ENCODE measurements at places on chromosomes 3 and 15.

DNA sequence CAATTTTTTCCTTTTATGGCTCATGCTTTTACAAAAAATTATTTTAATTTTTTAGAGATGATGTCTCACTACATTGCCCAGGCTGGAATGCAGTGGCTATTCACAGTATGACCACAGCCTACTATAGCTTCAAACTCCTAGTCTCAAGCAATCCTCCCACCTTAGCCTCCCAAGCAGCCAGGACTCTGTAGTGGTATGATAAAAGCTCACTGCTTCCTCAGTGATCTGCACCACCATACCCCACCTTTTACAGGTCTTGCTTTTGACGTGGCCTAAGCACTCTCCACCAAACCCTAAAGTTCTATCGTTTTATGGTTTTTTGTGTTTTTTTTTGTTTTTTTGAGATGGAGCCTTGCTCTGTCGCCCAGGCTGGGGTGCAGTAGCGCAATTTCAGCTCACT, 14.0 kb upstream of the TMF1 start:
- DNase-seq = no peak

- DNase-seq = peak; percentile 71
Observed at GRCh38 chr3:39447637-39448483, 19.6 kb upstream of the MOBP start.

GRCh38 chr3:174822320-174822719, 36.8 kb upstream of the NAALADL2 start:
- no peak for DNase-seq

- no peak for DNase-seq
Observed at GRCh38 chr3:127746400-127747057, 73.8 kb downstream of the ABTB1 start.

GRCh38 chr3:21392526-21392925, 358.5 kb downstream of the ZNF385D start:
- no peak for DNase-seq

DNA sequence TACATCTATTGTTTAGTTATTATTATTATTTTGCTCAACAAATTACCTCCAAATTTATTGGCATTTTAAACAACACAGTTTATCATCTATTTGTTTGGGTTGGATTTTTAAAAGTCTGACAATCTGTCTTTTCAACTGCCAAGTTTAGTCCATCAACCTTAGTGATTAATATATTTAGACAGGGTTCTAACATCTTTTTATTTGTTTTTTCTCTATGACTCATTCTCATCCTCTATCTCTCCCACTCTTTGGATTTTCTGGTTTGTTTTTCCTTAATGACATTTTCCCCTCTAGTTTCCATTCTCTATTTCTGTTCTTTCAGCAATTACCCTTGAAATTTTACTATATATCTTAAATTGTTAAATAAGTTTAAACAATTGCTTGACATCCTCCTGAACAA, 41.9 kb downstream of the EMC4 start:
- DNase-seq = no peak

- DNase-seq = peak; percentile 17
Observed at GRCh38 chr15:69037482-69037881, 23.0 kb downstream of the NOX5 start.

GRCh38 chr3:42517117-42517516, 14.7 kb downstream of the VIPR1 start:
- no peak for DNase-seq

DNA sequence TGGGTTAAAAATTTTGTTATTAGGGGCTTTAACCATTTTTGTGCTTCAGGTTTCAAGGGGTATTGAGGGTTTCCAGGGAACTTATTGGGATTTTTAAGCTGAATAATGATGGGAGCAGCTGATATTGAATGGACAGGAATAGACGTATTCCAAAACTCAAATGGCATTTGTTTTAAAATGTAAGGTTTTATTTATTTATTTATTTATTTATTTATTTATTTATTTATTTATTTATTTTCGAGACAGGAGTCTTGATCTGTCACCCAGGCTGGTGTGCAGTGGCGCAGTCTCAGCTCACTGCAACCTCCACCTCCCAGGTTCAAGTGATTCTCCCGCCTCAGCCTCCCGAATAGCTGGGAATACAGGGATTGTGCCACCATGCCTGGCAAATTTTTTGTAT, 22.2 kb upstream of the SENP7 start:
- no peak for DNase-seq

DNA sequence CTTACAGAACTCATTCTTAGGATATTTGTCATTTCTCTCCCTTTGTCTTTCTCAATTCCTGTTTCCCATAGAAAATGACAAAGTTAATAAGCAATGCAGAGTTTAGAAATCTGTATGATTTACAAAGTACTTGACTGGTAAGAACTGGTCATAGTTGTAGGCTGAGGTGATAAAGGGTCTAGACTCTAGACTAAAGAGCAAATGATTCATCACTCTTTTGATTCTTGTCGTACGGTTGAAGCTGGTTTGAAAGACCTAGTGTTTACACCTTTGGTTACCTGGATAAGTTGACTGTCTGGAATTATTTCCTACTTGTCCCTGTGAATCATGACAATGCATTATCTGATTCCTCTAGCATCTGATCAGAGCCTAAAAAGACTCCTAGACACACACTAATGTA, 58.9 kb upstream of the TP63 start:
- no peak for DNase-seq

DNA sequence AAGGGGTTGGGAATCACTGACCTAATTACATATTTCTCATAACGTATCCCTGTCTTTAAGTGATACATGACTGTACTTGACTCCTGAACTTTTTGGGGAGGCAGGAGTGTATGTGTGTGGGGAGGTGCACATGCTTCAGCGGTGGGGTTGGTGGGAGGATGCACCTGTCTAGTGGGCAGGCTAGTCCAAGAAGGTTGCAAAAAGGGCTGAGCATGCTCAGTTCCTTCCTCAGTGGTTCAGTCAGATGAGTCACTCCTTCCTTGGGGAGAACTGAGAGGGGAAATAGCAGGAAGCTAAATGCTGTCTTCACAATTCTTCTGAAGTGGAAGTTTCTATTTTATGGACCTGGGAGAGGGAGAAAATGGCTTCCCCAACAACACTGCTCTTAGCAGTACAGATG, 24.6 kb upstream of the AP4E1 start:
- no peak for DNase-seq

DNA sequence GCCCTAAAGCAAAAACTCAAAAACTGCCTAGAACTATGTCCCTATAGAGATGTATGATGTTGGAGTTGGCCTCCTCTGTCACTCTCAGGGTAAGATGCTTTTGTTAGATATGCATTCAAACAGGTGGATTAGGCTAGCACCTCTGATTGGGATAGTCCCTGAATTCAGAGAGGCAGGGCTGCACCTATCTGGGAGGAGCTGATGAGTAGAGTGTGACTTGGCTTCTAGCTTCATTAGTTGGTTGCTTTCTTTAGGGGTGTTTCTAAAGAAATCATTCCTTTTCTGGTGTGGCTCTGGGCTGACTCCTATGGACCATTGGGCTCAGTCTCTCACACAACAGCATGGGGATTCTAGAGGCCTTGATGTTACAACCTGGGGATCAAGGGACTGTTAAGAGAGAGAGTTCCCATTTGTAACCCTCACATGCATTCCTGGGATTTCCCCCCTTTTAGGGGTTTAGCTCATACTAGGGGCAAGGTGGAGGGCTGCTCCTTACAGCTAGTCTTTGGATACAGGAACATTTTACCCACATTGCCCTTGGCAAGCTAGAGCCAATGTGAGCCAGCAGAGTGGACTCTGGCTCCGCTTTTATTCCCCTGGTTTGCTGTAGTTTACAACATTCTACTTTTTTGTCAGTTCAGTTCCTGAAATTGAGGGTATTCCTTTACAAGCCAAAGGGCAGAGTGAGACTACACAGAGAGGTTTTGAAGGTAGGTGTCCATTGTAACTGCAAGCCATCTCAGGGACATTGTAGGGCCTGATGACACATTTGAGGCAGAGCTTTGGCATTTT, 7.5 kb downstream of the ZNF592 start:
- peak; percentile 52 for DNase-seq

DNA sequence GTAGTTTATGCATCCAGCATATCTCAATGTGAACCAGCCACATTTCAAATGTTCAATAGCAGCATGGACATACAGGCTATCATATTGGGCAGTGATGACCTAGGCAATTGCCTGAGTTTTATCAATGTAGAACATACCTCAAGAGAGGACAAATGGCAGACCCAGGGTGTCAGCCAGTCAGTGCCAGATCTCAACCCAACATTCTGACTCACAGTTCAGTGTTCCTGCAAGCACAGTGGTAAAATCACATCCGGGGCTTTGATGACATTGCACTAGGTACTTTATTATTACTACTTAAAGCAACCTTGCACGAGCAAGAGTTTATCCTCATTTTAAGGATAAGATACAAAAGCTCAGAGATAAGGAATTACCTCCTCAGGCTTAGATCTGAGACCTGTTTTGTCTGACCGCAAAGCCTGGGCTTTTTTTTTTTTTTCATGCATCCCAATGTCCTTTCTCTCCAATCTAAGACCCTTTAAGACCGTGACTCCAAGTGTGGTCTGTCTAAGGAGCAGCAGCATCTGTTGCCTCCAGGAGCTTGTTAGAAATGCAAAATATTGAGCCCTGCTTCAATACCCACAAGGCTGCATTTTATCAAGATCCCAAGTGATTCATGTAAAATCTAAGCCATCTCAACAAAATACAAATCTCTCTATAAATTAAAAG, 60.1 kb downstream of the SLC12A1 start:
- DNase-seq = no peak

GRCh38 chr3:67699882-67700281, 45.5 kb upstream of the SUCLG2 start:
- DNase-seq = no peak

GRCh38 chr3:150391161-150391560, 16.9 kb upstream of the TSC22D2 start:
- no peak for DNase-seq

DNA sequence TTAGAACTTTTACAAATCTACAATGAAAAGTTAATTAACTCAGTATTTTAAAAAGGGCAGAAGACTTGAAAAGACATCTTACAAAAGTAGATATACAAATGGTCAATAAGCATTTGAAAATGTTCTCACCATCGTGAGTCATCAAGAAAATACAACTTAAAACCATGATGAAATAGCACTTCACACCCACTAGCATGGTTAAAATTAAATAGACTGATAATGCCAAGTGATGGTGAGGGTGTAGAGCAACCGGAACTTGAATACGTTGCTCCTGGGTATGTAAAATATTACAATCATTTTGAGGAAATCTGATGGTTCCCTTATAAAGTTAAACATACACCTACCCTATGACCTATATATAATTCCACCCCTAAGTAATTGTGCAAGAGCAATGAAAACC, 319.8 kb upstream of the UMPS start:
- DNase-seq = no peak

- no peak for DNase-seq
Observed at GRCh38 chr15:23397779-23398178, 43.2 kb downstream of the GOLGA8S start.

- DNase-seq = no peak
Observed at GRCh38 chr3:187802928-187803259, 57.6 kb upstream of the BCL6 start.

DNA sequence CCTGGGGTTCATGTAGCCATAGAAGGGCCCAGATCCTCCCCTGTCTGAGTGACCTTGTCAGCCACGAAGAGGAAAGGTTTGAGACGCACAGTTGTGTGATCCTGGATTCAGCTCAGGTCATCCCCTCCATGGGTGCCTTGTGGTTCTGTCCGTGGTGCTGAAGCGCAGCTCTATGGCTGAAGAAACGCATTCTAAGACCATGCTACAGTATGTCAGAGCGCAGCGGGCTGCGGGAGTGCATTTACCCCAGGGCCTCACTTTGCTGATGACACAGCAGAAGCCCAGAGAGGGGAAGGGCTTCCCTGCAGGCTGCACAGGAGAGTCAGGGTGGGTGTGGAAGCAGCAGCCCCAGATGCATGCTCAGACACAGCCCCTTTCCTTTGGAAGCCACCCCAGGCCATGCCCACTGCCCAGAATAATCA, 68.8 kb upstream of the IQSEC1 start:
- DNase-seq = peak; percentile 54

DNA sequence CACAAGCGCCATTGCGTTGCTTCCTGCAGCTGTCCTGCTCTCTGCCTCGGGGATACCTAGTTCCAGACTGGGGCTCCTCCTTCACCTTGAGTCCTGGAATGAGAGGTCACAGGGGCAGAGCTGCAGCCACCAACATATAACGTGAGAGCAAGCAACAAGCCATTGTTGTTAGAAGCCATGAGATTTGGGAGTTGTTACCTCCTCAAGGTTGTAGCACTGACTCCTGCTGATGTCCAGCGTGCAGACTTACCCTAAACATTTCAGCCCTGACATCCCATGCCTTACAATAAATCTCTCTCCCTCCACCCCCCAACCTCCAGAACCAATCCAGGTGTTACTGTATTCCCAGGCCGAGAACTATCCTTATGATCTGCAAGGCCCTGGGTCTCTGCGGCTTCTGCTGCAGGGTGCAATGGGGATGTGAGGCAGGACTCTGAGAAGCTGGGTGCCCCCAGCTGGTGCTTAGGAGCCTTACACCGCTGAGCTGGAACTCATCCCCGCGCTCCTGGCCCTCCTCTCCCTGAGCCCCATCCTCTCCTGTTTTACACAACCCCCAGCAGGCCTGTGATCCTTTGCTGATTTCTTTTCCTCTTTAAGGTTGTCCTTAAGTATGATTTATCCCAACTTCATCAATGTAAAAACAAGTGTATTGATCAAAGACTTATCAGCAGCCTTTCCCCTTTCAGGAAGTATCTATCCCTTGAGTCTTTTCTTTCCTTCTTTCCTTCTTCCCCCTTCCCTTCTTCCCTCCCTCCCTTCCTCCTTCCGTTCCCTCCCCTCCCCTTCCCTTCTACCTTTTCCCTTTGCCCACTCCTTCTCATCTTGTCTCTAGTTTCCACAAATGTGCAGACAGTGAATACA, 84.2 kb upstream of the ABHD2 start:
- DNase-seq = peak; percentile 72

DNA sequence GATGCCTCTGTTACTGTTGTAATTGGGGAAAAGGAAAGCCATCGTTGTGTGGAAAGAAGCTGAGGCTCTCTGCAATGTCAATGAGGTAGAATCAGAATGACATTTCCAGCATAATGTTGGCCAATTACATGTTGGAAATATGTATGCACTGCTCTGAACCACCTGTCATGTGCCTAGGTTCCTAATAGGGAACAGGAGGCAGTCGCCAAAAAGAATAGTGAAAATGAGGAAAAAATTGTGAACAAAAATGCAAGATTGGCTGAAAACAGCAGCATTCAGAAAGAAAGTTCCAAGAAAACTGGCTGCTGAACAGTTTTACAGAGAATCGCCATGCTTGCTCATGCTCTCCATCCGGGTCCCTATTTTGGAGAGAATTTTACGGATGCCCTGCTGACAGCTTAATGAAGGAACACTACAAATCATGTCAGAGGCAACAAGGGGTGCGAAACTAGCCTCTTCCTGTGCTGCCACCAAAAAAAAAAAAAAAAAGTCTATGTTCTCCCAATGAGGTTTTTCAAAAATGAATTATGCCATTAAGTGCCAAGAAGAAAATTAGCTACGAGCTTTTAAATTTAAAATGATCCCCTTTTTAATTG, 305.9 kb upstream of the ARRDC4 start:
- DNase-seq = no peak

DNA sequence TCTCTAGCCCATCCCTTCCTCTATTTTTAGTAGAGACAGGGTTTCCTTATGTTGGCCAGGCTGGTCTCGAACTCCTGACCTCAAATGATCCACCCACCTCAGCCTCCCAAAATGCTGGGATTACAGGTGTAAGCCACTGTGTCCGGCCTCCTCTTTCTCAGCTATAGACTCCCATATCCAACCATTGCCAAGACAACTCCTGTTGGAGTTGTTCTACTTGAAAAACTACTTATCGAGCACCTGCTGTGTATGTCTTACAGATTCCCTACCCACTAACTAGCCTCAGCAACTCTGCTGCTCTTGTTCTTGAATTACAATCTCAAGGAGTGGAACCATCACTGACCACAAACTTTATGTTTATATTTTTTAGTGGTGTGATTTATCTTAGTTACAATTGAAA, 186.6 kb downstream of the SLC9A9 start:
- no peak for DNase-seq

Data from lower leg skin (tissue), 4 donors.